ENCODE measurements at places on chromosomes 11 and 22. TPM values are rescaled to one million over a fixed set of nuclear protein-coding genes. Genes with fewer than 3 reads are reported as not detected.

Gene SMTNL1
- total RNA-seq, result not detected

- H3K36me3 ChIP-seq, result no peaks in the 10 kb centered on the region
- no peak overlapping the region for H3K27ac ChIP-seq
- no peak overlapping the region for H3K4me3 ChIP-seq
Measured at GRCh38 chr11:7520981-7521487, 7.2 kb downstream of the PPFIBP2 start.

- DNase-seq, result no peak
- H3K4me1 ChIP-seq, result no peaks in the 10 kb centered on the region
- no peak overlapping the region for H3K4me3 ChIP-seq
- no peak overlapping the region for H3K27ac ChIP-seq
- H3K36me3 ChIP-seq, result no peaks in the 10 kb centered on the region
- H3K27me3 ChIP-seq, result no peaks in the 10 kb centered on the region
Measured at GRCh38 chr11:75201771-75202170, 38.8 kb upstream of the TPBGL start.

DNA sequence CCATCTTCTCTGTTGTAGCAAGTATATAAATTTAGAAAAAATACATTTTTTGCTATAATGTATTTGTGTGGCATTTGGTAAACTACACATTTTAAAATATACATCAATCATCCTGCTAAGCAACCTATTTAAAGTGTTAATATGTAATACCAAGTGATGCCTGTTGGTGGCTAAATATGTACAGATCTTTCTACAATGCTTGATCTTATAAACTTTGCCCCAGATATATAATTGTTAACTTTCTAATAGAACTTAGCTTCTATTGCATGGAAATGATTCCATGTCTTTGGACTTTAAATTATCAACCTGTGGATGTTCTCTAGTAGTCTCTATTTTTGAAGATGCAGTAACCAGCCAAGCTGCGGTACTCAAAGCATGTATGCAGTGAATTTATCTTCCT is 1260.4 kb upstream of the RAG2 start:
- H3K4me3 ChIP-seq, result no peak overlapping the region
- no peaks in the 10 kb centered on the region for H3K4me1 ChIP-seq
- H3K27ac ChIP-seq, result no peak overlapping the region
- H3K36me3 ChIP-seq, result no peaks in the 10 kb centered on the region

Gene PGGHG
- total RNA-seq, result 99.6 TPM

- no peaks in the 10 kb centered on the region for H3K27me3 ChIP-seq
- DNase-seq, result no peak
- H3K27ac ChIP-seq, result no peak overlapping the region
- no peaks in the 10 kb centered on the region for H3K4me1 ChIP-seq
Measured at GRCh38 chr11:12071574-12071973, 38.8 kb upstream of the MICAL2 start.

DNA sequence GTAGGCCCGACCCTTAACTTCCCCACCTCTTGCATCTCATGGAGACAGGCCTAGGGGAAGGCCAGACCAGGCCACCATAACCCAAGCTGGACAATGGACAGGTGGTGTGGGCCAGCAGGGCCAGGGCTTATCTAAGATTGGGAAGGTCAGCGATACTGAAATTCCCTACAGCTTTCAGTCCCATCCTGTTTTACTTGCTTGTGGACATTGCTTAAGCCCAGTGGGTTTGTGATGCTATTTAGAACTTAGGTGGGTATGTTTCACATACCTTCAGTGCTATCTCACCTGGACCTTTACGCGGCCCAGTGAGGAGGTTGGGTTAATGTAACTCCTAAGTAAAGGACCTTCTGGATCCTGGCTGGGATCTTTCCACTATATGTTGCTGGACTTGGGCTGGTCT is 1.7 kb downstream of the FADS2 start:
- no peak for DNase-seq
- peaks cover 34% of the 10 kb centered on the region for H3K4me1 ChIP-seq
- no peak overlapping the region for H3K27ac ChIP-seq
- H3K4me3 ChIP-seq, result peak overlapping the region; percentile 85
- H3K36me3 ChIP-seq, result no peaks in the 10 kb centered on the region

GRCh38 chr22:49294656-49295464 is 532.8 kb downstream of the BRD1 start:
- DNase-seq, result no peak
- no peak overlapping the region for H3K27ac ChIP-seq
- H3K4me1 ChIP-seq, result no peaks in the 10 kb centered on the region
- H3K27me3 ChIP-seq, result no peaks in the 10 kb centered on the region
- no peak overlapping the region for H3K4me3 ChIP-seq

Gene C11orf91
- total RNA-seq, result not detected

- H3K27me3 ChIP-seq, result no peaks in the 10 kb centered on the region
- peak; percentile 33 for DNase-seq
- H3K27ac ChIP-seq, result peak within 1 kb of the TSS; percentile 96
- H3K4me1 ChIP-seq, result peaks cover 52% of the 10 kb centered on the region
Measured at GRCh38 chr11:67289226-67289650, at the start of gene ANKRD13D. Gene ANKRD13D, plus strand, starts transcription at chr11:67289303. Its CDS starts 158 bp downstream, at chr11:67289461.

Gene CRYBA4
- not detected for total RNA-seq

DNA sequence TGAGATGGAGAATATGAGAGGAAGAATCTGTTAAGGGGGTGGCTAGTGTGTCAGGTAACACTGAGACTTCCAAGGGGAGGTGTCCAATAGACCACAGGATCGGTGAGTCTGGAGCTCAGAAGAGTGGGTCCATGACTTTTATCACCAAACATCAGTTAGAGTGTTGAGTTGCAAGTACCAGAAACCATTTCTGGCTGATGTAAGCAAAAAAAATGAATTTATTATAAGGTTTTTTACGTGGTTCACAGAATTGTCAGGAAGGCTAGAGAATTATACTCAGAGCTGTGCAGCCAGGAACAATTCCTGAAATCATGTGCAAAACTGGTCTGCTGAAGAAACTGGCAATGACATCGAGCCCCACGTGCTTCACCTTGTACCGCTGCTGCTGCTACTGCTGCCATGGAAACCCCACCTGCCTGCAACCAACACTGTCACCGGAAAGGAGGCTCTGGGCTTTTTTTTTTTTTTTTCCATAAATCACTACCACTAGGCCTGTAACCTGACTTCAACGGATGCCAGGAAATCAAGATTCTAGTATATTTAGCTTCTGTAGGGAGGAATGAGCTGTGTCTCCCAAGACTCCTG is 16.6 kb upstream of the STK33 start:
- H3K36me3 ChIP-seq, result peaks cover 4% of the 10 kb centered on the region
- peaks cover 5% of the 10 kb centered on the region for H3K4me1 ChIP-seq
- peak; percentile 51 for DNase-seq
- no peak overlapping the region for H3K27ac ChIP-seq
- no peak overlapping the region for H3K4me3 ChIP-seq

- DNase-seq, result no peak
- no peaks in the 10 kb centered on the region for H3K4me1 ChIP-seq
- no peak overlapping the region for H3K27ac ChIP-seq
- no peaks in the 10 kb centered on the region for H3K36me3 ChIP-seq
- H3K27me3 ChIP-seq, result peaks cover 7% of the 10 kb centered on the region
Measured at GRCh38 chr11:71282581-71283351, 30.4 kb upstream of the SHANK2 start.

GRCh38 chr11:68051191-68052136 is 12.6 kb downstream of the TCIRG1 start:
- H3K27ac ChIP-seq, result no peak overlapping the region
- H3K4me1 ChIP-seq, result no peaks in the 10 kb centered on the region

DNA sequence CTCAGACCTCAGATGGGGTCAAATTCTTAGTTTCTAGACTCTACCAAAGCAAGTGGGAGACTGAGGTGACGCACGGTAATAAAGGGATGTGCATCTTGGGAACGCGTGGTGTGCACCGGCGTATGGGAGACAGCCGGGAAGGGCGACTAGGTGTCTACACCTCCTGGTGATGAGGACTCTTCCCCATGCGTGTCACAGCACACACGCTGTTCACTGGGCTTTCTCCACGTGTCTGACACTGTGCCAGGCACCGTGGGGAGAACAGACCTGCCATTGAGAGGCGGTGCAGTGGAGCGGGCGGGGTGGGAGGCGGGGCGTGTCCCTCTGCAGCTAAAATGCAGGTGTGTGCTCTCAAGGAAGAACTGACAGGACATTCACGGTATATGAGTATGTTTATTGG is 5.3 kb downstream of the FXYD6 start:
- H3K27me3 ChIP-seq, result peaks cover 28% of the 10 kb centered on the region
- no peak overlapping the region for H3K27ac ChIP-seq
- DNase-seq, result no peak
- H3K4me1 ChIP-seq, result peaks cover 25% of the 10 kb centered on the region
- no peaks in the 10 kb centered on the region for H3K36me3 ChIP-seq

- DNase-seq, result peak; percentile 10
- no peaks in the 10 kb centered on the region for H3K4me1 ChIP-seq
- no peaks in the 10 kb centered on the region for H3K36me3 ChIP-seq
- no peak overlapping the region for H3K4me3 ChIP-seq
- H3K27me3 ChIP-seq, result peaks cover 6% of the 10 kb centered on the region
Measured at GRCh38 chr11:58286249-58286648, 18.2 kb upstream of the OR10W1 start.

GRCh38 chr11:111815489-111815888 is 49.3 kb upstream of the PPP2R1B start:
- no peak overlapping the region for H3K27ac ChIP-seq
- no peaks in the 10 kb centered on the region for H3K4me1 ChIP-seq
- DNase-seq, result no peak
- H3K36me3 ChIP-seq, result peaks cover 7% of the 10 kb centered on the region

DNA sequence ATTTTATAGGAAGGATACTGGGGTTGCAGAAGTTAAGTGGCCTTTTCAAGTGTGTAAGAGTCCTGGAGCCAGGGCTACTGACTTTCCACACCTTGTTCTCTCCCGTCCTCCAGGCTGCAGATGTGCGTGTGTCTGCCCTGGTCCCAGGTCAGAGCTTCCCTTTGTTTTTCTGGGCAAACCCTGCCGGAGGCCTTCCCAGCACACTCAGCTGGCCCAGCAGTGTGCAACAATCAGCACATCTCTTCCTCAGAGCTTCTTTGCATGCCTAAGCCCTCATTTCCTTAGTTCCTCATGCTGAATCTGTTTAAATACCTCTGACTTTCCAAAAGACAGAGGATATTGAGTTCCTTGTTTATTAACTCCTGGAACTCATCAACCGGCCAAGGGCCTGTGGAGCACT is 80.6 kb downstream of the KCNJ1 start:
- DNase-seq, result no peak
- no peaks in the 10 kb centered on the region for H3K27me3 ChIP-seq
- H3K36me3 ChIP-seq, result peaks cover 22% of the 10 kb centered on the region
- H3K27ac ChIP-seq, result no peak overlapping the region
- peaks cover 18% of the 10 kb centered on the region for H3K4me1 ChIP-seq

Gene SOX6
- not detected for total RNA-seq

GRCh38 chr22:43185860-43186261 is 1.1 kb downstream of the TTLL12 start:
- H3K4me1 ChIP-seq, result peaks cover 25% of the 10 kb centered on the region
- peak overlapping the region; percentile 78 for H3K4me3 ChIP-seq
- no peak overlapping the region for H3K27ac ChIP-seq
- peaks cover 5% of the 10 kb centered on the region for H3K36me3 ChIP-seq
- H3K27me3 ChIP-seq, result no peaks in the 10 kb centered on the region
- DNase-seq, result no peak

DNA sequence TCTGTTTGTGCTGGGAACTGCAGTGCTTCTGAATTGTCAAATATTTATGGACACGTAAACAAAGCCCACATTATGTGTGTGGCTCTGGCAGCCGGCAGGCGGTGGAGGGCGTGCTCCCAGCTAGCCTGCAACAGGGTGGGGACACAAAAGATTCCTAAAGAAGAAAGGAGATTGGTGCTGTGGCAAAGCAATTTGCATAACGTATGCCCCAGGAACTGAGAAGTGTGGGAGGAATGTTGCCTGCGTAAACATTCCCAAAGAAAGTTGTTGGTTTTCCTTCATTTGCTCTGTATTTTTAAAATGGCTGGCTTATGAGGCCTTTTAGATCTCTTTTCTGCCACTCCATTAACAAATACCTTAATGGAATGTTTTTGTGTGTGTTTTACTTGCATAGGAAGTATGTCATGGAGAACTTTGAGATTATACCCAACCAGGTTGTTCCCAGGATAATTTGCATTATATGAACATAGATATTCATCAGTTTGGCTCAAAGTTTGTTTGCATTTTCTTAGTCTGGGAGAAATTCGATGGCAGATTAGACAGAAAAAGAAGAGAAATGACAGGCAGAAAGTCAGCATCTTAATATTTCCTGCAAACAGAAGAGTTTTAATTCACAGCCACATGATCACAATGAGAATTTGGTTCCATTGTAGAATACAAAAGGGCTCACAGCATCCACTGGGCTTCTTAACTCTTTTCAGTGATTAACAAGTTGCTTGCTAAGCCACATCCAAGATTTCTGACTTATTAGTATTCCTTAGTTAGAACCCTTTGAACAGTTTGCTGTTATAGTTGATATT is 41.8 kb upstream of the DLAT start:
- peaks cover 4% of the 10 kb centered on the region for H3K36me3 ChIP-seq
- no peak for DNase-seq
- no peak overlapping the region for H3K27ac ChIP-seq
- peaks cover 17% of the 10 kb centered on the region for H3K27me3 ChIP-seq
- H3K4me3 ChIP-seq, result no peak overlapping the region

Gene RAG1
- total RNA-seq, result 0.14 TPM

GRCh38 chr22:26079009-26079408 is 90.3 kb upstream of the SEZ6L start:
- DNase-seq, result no peak
- H3K4me1 ChIP-seq, result no peaks in the 10 kb centered on the region
- no peaks in the 10 kb centered on the region for H3K36me3 ChIP-seq
- H3K27ac ChIP-seq, result no peak overlapping the region

Gene ARHGAP8
- 1.6 TPM for total RNA-seq

Gene EFCAB6
- 0.15 TPM for total RNA-seq

Gene CASP5
- not detected for total RNA-seq

Gene RPS6KB2
- total RNA-seq, result 50.7 TPM

Gene PAMR1
- not detected for total RNA-seq

DNA sequence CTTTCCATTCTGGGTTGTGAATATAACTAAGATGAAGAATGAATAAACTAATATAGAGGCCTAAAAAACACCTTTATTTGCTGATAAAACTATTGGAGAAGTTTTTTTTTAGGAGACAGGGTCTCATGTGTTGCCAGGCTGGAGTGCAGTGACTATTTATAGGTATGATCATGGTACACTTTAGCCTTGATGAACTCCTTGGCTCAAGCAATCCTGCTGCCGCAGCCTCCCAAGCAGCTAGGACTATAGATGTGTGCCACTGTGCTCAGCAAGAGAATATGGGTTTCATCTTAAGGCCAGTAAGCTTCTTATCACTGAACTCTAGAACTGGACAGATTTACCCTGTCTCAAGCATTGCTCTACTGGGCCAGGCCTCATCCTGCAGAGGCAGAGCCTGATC is 26.6 kb downstream of the CCDC90B start:
- no peaks in the 10 kb centered on the region for H3K27me3 ChIP-seq
- H3K4me3 ChIP-seq, result no peak overlapping the region
- no peak for DNase-seq
- no peak overlapping the region for H3K27ac ChIP-seq
- H3K4me1 ChIP-seq, result no peaks in the 10 kb centered on the region

GRCh38 chr11:45725776-45726492 is 60.5 kb upstream of the CHST1 start:
- peaks cover 19% of the 10 kb centered on the region for H3K4me1 ChIP-seq
- peak; percentile 18 for DNase-seq
- H3K36me3 ChIP-seq, result no peaks in the 10 kb centered on the region
- H3K4me3 ChIP-seq, result no peak overlapping the region
